ENCODE measurements at places on chromosomes 12 and 14.

GRCh38 chr12:6823182-6824084, 1.8 kb downstream of the GPR162 start:
- no peak for DNase-seq

- no peak for DNase-seq
These were observed 246.4 kb upstream of the NOS1 start for GRCh38 chr12:117607778-117608177.

DNA sequence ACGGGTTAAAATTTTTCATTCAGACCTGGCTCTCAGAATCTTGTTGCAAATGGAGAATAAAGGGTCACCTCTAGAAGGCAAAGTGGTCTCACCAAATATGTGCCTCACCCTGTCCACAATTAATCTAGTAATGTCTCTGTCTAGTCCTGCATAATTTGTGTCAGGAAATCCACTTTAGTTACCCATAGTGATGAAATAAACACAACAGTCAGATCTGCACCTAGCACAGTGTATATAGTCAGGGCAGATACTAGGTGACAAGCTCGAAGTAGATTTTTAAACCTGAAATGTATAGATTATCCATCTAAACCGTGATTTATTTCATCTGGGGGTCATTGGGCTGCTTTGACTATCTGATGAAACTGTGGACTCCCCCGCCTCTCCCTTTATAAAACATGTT, 15.9 kb upstream of the FLVCR2 start:
- no peak for DNase-seq

GRCh38 chr12:25500651-25501050, 52.4 kb downstream of the LMNTD1 start:
- DNase-seq: no peak

- no peak for DNase-seq
These were observed 112.1 kb downstream of the TTC7B start for GRCh38 chr14:90703841-90704737.

DNA sequence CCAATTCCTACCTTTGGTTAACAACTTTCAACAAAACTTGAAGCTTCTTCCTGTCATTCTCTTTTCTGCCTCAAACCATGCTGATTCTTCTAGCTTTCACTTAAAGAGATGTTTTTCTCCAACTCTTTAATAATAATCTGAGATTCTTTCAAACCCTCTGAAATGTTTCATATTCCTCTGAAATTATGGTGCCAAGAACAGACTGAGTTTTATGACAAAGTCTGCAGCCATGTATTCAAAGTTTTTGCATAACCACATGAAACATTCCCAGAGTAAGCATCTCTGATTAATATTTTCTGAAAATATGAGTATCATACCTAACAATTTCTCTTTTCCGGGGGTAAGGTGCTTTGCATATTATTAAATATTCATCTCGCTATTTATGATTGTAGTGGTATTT, 59.1 kb upstream of the DCN start:
- no peak for DNase-seq
